Skin of body (tissue), 3 donors: ENCODE measurements at places on chromosomes 2 and 18. TPM values are rescaled to one million over a fixed set of nuclear protein-coding genes. Genes with fewer than 3 reads are reported as not detected.

- no peak for DNase-seq
Observed at GRCh38 chr18:9506046-9506792, 30.9 kb downstream of the RALBP1 start.

DNA sequence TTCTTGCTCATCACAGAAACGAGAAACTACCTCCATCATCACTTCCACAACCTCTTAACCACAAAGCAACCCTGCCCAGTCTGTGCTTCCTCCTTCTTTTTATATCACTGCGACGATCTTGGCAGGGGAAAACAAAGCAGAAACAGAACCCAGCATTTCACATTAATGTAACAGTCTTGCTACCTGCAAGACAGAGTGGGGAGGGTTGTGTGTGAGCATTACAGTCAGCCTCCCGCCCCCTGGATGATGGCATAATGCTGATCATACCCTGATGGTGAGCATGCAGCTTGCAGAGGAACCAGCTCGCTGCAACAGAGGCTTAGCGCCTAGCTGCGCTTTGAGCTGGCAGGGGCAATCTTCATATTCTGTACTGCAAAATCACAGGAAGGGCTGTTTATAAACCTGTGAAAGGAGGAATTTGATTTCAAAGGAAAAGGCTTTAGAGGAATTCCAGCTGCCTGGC lies 376.1 kb downstream of the IRS1 start:
- no peak for DNase-seq

DNA sequence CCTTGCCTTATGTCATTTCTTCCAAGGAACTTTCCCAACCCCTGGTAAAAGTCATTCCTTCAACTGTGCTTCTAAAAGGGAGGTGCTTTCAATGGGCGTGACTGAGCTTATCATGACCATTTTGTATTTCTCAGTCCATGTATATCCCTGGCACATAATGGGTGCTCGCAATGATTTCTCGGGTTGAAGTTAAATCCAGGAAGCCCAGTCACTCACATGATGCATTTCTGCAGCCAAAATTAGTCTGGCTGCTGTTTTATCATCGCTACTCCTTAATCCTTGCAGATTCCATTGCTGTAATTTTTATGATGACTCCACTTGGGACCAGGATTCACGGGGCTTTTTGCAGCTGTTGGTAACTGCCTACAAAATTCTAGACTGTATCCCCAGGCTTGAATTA lies 25.9 kb upstream of the RFX8 start:
- DNase-seq, result peak; percentile 23

GRCh38 chr18:50647237-50647636 lies 87.3 kb downstream of the MAPK4 start:
- no peak for DNase-seq

DNA sequence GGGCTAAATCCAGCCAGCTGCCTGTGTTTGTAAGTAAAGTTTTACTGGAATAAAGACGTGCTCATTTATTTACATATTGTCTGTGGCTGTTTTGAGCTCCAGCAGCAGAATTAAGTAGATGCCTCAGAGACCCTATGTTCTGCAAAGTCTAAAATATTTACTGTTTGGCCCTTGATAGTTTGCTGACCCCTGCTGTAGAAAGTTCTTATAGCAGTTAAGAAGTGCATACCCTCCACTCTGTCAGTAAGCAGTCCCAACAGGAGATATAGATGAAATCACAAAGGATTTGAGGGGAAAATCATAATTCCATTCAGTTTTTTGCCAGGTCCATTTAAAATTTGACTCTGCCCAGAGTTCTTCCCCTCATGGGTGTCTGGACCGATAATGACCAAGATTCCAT lies 50.1 kb upstream of the ITM2C start:
- DNase-seq, result no peak

DNA sequence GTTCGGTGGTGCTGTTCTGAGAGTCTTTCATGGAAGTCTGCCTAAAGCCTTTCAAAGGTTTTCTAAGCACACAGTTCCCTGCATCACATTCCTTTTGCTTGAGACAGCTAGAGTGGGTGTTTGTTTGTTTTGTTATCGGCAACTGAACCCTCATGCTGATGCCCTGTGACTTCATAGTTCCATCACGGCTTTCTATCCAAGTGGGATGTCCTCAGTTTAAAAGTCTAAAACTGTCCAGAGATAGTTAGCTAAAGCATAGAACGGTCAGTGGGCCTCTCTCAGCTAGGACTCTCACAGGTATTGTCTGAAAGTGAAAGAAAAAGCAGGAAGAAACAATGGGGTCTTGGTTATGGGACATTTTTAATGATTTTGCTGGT lies 337.3 kb downstream of the OSR1 start:
- DNase-seq, result peak; percentile 5

DNA sequence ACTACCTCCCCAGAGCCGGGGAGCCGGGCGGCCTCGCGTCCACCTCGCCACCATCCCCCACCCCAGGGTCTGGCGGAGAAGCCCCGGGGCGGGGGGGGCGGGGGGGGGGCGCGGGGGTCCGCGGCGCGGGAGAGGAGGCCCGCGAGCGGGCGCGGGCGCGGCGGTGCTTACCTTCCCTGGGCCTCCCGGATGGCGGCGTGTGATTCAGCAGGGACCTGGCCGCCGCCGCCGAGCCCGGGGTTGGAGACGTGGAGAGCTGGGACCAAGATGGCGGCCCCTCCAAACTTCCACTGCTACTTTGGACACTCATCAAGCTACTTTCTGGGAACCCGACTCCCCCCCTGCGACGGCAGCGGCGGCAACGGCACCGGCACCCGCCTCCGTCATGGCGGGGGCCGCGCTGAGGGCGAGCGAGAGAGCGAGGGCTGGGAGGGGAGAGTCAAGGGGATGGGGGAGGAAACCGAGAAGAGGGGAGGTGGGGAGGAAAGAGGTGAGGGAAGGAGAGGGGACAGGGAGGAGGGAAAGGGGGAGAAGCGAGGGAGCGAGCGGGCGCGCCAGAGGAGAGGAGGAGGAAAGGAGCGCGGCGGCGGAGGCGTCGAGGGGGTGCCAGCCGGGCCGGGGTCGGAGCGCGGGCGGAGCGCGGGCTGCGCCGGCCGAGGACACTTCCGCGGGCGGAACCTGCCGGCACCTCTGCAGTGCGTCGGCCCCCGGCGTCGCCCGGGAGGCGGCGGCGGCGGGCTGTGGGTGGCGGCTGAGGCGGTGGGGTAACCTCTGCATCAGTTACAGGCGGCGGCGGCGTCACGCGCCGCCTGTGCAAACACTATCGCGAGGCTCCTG lies at the start of gene TLK1:
TLK1 (minus strand) TSS at position 775 of the 837 bp plus-strand sequence; CDS start at position 310, 465 bp downstream.
- DNase-seq, result peak; percentile 47

DNA sequence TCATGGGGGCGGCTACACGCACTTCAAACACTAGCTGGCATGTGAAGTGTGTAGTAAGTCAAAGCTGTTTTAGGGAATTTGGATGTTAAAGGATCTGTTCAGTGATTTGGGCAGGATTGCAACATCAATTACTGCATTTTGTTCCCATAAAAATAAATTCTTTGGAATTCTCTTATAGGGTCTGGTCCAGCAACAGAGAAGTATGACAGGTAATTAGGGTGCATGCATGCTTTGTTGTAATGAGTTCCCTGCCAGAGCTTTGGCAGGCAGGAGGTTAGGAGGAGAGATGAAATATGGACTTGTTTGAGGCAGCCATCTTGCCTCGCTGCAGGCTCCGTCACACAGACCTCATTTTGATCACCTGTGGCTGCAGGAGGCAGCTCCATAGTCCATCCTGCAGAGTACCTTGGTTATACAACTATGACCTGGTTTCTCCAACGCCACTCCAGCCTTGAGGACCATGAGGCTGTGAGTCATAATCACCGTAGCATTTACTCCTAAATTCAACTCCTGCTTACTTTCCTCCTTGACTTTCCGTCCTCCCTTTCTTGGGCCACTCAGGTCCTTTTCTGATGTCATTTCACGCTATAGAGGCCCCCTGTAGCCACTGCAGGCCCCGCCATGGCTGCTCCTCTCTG lies 26.5 kb upstream of the EML4 start:
- peak; percentile 76 for DNase-seq

DNA sequence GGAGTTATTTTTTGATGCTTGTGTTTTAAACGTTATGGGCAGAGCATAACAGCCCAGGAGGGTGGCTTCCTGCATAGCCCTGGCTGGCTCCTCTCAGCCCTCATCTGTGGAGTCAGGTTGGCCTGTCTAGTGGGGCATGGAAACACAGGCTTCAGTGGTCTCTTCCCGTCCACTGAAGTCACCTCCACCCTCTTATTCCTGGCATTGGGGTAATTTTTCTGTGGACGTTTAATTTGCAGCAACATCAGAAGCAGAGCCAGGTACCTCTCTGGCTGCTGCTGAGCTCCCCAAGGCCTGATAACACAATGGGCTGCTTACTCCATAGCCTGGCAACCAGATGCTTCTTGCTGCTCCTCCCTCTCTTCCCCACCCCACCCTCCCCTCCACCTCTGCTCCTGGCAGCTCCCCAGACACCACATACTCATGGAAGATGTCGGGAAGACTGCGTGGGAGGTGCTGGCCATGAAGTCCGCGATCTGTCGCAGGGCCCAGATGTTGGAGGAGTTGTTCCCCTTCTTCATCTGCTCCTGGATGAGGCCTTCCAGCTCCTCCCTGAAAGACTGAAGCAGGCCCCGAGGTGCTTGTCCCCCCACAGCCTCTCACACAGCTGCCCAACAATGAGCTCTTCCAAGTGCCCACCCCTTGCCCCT lies 64.0 kb downstream of the ADD2 start:
- DNase-seq, result peak; percentile 66

DNA sequence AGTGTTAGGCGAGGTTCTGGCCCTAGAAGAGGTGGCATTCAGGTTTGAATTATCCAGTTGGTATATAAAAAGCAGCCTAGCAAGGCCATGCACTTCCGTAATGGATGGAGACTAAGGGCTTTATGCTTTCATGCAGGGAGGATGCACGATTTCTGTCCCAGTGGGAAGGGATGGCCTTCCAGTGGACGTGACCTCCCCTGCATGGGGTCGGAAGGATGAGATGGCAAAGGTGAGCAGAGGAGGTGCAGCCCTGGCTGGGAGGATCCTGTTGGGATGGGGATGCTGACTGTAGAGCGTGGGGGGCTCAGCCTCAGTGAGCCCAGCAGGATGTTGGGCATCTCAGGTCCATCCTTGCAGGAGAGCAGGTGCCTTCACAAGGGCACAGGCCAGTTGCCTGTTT lies 4.8 kb downstream of the ASB18 start:
- DNase-seq, result no peak

- DNase-seq, result no peak
Observed at GRCh38 chr2:174022431-174022830, 57.3 kb upstream of the SP3 start.

- DNase-seq, result no peak
Observed at GRCh38 chr2:15965564-15966019, 25.2 kb downstream of the MYCN start.

DNA sequence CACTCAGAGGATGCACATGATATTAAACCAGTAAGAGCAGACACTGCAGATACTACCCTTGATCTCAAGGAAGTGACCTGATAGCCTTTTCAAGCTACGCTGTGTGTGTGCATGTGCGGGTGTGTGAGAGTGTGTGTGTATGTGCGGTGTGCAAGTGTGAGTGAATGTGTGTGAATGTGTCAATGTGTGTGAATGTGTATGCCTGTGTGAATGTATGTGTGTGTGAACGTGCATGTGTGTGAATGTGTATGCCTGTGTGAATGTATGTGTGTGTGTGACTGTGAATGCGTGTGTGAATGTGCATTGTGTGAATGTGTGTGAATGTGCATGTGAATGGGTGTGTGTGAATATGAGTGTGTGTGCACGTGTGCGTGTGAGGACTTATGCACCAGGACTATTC lies 53.8 kb downstream of the KCNG2 start:
- no peak for DNase-seq

DNA sequence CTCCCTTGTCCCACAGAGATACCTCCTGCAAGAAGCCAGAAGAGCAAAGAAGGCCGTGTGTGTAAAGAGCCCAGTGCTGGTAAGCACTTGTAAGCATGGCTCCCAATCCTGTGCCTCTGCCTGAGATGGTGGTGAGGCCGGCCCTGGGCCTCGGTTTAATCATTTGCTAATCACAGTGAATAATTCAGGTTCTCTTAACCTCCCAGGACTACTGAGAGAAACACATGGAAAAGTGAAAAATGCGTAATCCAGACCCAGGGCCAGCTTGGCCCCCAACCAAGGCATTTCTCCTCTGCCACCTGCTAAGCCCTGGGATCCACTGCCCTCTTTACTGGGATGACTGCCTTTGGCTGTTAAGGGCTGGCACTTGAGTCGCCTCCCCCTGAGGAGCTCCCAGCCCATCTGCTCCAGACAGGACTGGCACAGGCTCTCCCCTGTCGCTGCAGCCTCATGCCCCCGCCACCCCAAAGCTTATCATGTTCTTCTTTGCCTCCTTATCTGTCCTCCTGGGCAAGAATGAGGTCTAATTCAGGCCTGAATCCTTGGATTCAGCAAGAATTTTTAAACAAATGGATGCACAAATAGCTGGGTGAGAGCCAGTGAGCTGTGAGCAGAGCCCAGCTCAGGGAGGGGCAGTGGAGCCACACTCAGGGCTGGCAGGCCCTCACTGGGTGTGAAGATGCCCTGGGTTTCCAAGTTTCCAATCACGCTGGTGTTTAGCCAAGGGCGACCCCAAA lies 193.9 kb upstream of the HS6ST1 start:
- no peak for DNase-seq

GRCh38 chr2:170869036-170869435 lies 52.3 kb downstream of the GAD1 start:
- no peak for DNase-seq

DNA sequence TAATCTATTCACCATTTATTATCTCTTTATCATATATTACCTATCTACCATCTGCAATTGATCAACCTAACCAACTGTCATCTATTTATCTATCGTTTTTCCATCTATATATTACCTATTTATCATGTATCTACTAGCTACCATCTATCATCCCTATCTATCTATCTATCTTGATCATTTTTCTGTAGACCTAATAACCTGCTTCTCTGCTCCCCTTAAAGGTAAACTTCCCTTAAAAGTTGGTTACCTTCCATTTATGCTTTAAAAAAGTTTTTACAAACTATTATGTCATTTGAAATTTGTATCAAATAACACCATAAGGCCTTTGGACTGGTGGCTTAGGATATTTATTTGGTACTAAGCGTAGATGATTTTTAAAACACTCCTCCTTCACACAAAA lies 47.2 kb downstream of the TMEM18 start:
- no peak for DNase-seq

GRCh38 chr2:521853-522530 lies 155.2 kb downstream of the TMEM18 start:
- DNase-seq, result no peak

DNA sequence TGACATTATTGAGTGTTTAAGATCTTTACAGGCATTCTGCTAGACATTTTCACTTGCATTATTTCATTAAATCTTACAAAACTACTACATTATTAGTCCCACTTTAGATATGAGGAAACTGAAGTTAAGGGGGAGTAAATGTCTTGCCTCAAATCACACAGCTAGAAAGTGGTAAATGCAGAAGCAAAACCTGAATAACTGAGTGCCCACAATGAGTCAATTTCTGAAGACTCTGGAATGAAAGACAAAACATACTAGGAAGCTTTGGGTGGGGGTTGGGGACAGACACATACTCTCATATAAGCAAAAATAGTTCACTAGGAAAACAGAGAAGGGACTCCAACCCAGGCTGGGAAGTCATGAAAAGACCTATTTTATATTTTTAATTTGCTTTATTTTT lies 214.4 kb upstream of the LRATD1 start:
- DNase-seq, result no peak

HTR2B gene
- total RNA-seq, result 0.30 TPM

C1QL2 gene
- 0.10 TPM for total RNA-seq

LRP2 gene
- total RNA-seq, result 0.10 TPM

ZC3H6 gene
- total RNA-seq, result 9.7 TPM

TBR1 gene
- 0.30 TPM for total RNA-seq

ATP8B1 gene
- total RNA-seq, result 23.0 TPM

KHK gene
- 1.7 TPM for total RNA-seq

CABYR gene
- 2.9 TPM for total RNA-seq

IL36RN gene
- total RNA-seq, result 10.9 TPM
